ENCODE measurements at places on chromosomes 5 and 9. TPM values are rescaled to one million over a fixed set of nuclear protein-coding genes. Genes with fewer than 3 reads are reported as not detected.

Gene RABL6
- 65.1 TPM for total RNA-seq

Gene CXXC5
- total RNA-seq, result 3.6 TPM

Gene AGXT2
- total RNA-seq, result not detected

Gene MPDZ
- total RNA-seq, result not detected

Gene TSTD2
- 17.8 TPM for total RNA-seq

Gene CCL27
- not detected for total RNA-seq

Gene N4BP3
- 2.0 TPM for total RNA-seq

Gene TARS1
- 126 TPM for total RNA-seq

Gene DNAJC21
- total RNA-seq, result 63.7 TPM

Gene ARID3C
- not detected for total RNA-seq

- no peaks in the 10 kb centered on the region for H3K27me3 ChIP-seq
- no peak for DNase-seq
These were observed 6.1 kb upstream of the TMEM252 start for GRCh38 chr9:68546596-68547390.

DNA sequence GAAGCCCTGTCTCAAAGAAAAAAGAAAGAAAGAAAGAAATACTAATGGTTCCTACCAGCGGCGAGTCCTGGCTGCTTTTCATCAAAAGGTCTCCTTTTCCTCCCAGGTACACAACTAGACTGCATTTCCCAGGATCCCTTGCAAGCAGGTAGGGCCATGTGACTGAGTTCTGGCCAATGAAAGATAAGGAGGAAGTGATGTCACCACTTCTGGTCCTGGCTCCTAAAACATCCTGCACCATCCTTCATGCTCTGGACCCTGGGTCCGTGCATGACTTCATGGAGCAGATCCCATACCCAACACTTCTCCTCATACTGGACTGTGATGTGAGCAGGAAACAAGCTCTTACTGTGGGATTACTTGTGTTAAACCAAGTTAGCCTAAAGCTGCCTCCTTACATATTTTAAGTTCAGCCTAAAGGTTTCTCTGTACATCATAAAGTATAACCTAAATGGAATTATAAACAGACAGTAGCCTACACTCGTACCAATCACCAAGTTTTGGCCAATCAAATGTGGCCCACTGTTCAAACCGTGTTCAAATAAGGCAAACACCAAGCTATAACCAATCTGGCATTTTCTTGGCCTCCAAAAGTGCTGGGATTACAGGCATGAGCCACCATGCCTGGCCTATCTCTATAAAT, 30.2 kb upstream of the FUBP3 start:
- H3K27ac ChIP-seq, result no peak overlapping the region
- H3K4me1 ChIP-seq, result no peaks in the 10 kb centered on the region
- H3K27me3 ChIP-seq, result no peaks in the 10 kb centered on the region
- DNase-seq, result no peak

DNA sequence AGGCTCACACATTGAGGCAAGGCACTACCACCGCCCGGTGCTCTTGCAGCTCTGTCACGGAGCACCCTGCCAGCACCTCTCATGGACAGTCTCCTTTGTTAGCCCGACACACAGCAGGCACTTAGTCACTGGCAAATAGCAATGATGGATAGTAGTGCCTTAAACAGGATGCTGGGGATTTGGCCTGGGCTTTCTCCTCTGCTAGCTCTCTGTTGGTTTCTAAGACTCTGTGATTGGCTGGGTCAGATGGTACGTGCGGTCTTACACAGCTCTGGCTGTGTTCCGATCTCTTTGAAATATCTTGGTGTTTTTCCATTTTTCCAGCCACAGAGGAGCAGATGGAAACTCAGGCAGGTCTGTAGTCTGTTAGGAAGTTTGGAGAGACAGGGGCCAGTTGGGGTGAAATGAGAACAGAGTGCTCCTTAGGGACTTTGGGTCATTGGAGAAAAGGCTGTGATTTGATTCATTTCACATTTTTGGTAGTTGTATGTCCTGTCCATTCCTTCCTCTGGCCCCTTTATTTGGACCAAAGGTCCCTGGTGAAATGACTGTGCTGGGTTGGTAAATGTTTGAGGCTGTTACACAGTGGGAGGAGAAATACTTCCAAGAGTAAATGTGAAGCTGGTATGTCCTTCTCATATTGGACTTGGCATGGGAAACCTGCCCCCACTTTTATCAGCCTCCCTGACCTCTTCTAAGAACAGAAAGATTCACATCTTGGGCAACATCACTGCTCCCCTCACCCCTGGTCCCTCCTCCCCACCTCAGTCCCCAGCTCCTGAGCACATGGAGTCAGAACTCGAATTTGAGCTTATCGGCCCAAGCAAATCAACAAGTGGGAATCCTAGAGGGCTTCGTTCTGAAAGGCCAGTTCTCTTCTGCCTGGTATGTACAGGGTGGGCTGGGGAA, 3.4 kb downstream of the SMIM3 start:
- H3K27me3 ChIP-seq, result no peaks in the 10 kb centered on the region
- peaks cover 70% of the 10 kb centered on the region for H3K4me1 ChIP-seq
- H3K27ac ChIP-seq, result peak overlapping the region; percentile 48

DNA sequence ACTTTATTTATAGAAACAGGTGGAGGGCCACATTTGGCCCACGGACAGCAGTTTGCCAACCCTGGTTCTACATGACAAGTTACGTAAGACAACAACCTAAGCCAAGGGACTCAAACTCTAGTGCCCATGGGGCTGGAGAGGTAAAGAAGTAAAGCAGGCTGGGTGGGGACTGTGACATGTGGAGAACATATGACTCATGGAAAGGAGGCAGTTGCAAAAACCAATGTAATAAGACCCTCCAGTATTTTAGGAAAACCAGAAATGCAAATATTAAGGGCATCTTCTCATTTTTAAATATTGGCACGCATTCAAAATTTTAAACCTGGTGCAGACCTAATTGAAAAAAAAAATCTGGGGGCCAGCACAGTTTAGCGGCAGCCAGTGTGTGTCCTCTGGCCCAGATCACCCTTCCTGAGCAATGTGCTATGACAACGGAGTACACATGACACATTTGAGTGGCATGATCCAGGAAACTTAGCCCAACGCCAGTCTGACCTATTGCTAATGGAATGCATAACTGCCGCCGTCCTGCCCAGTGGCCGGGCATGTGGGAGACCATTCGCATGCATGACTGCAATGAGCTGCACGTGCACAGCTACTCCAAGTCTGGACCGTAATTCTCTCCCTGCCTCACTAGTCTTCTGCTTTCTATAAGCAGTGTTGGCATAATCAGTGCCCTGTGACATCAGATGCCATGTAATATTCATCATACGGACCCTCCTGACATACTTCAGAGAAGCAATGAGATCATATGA, 97.2 kb downstream of the SH3TC2 start:
- no peak overlapping the region for H3K27ac ChIP-seq
- peaks cover 5% of the 10 kb centered on the region for H3K4me1 ChIP-seq
- no peaks in the 10 kb centered on the region for H3K27me3 ChIP-seq
- H3K36me3 ChIP-seq, result no peaks in the 10 kb centered on the region
- H3K4me3 ChIP-seq, result no peak overlapping the region
- DNase-seq, result no peak

DNA sequence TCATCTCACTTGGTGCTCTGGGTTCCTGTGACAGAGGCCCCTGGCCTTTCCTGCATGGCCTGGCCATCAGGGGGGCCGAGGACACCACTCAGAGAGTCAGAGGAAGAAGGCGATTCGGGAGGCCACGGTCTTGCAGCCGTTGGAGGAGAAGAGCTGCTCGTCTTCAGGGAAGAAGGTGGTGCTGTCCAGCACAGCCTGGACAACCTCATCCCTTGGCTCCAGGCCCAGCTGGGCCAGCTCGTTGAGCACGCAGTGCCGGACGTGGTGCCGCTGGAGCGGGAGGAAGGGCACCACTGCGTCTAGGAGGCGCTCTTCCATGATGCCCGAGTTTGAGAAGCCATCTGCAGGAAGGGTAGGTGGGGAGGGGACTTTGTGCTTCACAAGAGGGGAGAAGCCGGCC, 3.2 kb downstream of the TOR2A start:
- H3K27ac ChIP-seq, result no peak overlapping the region
- peaks cover 18% of the 10 kb centered on the region for H3K4me1 ChIP-seq
- H3K36me3 ChIP-seq, result peaks cover 6% of the 10 kb centered on the region

- no peak for DNase-seq
- H3K4me3 ChIP-seq, result peak overlapping the region; percentile 25
- no peaks in the 10 kb centered on the region for H3K36me3 ChIP-seq
These were observed 89.2 kb downstream of the RAPGEF6 start for GRCh38 chr5:131545845-131546244.

- no peaks in the 10 kb centered on the region for H3K4me1 ChIP-seq
- no peak for DNase-seq
- no peak overlapping the region for H3K4me3 ChIP-seq
- H3K27me3 ChIP-seq, result no peaks in the 10 kb centered on the region
These were observed 106.9 kb upstream of the ST8SIA4 start for GRCh38 chr5:101009758-101010519.

GRCh38 chr9:5922192-5922591, 31.5 kb downstream of the MLANA start:
- no peak overlapping the region for H3K27ac ChIP-seq
- peaks cover 24% of the 10 kb centered on the region for H3K36me3 ChIP-seq
- DNase-seq, result no peak
- H3K27me3 ChIP-seq, result no peaks in the 10 kb centered on the region

GRCh38 chr9:125088752-125089151, 54.6 kb downstream of the SCAI start:
- H3K4me3 ChIP-seq, result no peak overlapping the region
- no peak for DNase-seq
- no peaks in the 10 kb centered on the region for H3K27me3 ChIP-seq

DNA sequence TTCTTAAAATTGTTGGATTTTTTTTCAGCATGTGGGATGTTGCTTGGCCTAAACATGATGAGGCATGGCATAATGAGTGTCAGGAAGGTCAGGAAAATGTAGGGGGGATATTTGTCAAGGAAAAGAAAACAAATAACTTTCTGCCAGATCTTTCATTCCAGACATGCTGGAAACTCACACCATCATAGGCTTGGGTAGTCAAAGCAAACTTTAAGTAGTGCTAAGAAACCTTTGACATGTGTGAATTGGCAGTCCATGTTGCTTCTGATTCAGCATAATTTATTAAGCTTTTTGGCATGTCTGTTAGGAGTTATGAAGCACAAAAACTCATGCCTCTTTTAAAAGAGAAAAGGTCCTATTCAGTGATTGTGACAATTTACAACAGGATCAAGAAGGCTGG, 61.3 kb upstream of the MTAP start:
- no peak for DNase-seq
- H3K27me3 ChIP-seq, result no peaks in the 10 kb centered on the region
- H3K4me1 ChIP-seq, result no peaks in the 10 kb centered on the region
- H3K4me3 ChIP-seq, result no peak overlapping the region
- H3K36me3 ChIP-seq, result no peaks in the 10 kb centered on the region

DNA sequence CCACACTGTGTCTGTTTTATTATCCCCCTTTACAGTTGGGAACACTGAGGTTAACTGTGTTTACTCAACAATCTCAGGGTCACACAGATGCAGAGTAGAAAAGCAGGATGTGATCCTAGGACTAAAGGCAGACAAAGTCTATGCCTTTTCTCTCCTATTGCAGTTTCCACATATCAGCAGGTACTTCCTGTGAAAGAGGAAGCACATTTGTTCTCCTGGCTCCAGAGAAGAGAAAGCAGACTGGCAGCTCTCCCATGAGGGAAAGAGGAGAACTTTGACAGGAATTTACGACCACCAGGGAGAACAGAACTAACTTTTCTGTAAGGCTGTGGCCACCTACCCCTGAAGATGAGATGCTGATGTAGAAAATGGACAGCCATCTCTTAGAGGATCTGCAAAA, 84.2 kb upstream of the TNC start:
- no peak overlapping the region for H3K4me3 ChIP-seq
- no peaks in the 10 kb centered on the region for H3K27me3 ChIP-seq
- no peak overlapping the region for H3K27ac ChIP-seq
- DNase-seq, result no peak
- H3K36me3 ChIP-seq, result no peaks in the 10 kb centered on the region

DNA sequence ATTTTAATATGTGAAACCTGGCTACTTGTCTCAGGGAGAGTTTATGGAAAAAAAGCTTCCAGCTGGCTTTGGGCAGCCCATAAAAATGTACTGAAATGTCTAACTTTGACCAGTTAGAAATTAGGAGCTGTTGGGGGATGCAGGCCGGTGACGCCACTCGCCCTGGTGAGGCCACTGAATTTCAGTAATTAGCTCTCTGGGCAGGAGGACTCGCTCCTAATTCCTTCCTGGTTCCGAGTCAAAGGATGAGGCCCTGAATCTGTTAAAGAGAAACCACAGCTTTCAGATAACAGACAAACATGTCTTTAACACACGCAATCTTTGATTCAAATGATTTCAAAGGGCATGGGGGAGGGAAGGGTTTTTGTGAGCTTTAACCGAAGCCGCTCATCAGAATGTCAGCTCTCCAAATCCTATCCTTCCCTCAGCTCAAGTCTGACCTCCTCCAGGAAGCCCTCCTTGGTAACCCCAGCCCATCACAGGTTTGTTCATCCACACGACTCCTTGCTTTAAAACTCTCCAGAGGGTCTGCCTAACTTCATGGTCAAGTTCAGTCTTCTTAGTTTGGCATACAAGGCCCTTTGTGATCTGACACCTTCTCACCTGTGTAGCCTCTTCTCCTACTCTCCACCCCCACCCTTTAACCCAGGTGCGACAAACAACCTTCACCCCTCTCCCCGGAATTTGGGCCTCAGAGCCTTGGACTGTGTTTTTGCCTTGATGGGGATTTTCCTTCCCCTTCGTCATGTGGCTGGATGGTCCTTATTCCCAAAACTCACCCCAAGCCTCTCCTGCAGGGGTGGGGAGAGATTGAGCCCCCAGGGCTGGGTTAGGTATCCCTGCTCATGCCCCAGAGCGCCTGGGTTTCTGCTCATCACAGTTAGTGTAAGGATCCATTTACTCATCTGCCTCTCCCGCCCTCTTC, 13.6 kb upstream of the PHF19 start:
- H3K4me1 ChIP-seq, result peaks cover 77% of the 10 kb centered on the region
- DNase-seq, result peak; percentile 76
- no peaks in the 10 kb centered on the region for H3K27me3 ChIP-seq
- H3K27ac ChIP-seq, result peak overlapping the region; percentile 76
- no peaks in the 10 kb centered on the region for H3K36me3 ChIP-seq

GRCh38 chr5:168327019-168327421, 35.6 kb downstream of the WWC1 start:
- H3K27ac ChIP-seq, result no peak overlapping the region
- H3K36me3 ChIP-seq, result no peaks in the 10 kb centered on the region
- no peak for DNase-seq
- H3K27me3 ChIP-seq, result no peaks in the 10 kb centered on the region
- H3K4me3 ChIP-seq, result no peak overlapping the region

- H3K36me3 ChIP-seq, result no peaks in the 10 kb centered on the region
- no peak for DNase-seq
- H3K27ac ChIP-seq, result no peak overlapping the region
- no peaks in the 10 kb centered on the region for H3K27me3 ChIP-seq
These were observed 244.2 kb upstream of the IRX2 start for GRCh38 chr5:2995667-2996066.

- H3K27me3 ChIP-seq, result no peaks in the 10 kb centered on the region
- no peak for DNase-seq
- no peaks in the 10 kb centered on the region for H3K36me3 ChIP-seq
- H3K4me1 ChIP-seq, result no peaks in the 10 kb centered on the region
These were observed 86.8 kb upstream of the CDH6 start for GRCh38 chr5:31106691-31107090.

DNA sequence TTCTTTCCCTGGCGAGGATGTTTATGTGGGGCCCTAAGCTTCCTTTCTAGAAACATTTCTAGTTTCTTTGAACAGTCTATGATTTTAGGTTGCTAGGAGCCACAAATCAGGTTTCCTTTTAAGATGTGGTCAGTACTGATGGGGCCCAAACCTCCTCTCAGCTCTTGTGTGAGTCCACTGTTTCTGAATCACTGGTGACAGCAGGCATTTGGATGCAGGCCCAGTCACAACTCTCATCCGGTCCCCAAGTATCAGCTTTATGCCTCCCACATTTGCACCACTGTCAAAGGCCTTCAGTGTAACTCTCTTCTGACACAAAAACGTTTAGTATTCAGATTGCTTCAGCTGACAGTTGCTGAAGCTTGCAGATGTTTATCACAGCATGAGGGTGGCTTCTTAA, 7.8 kb downstream of the DMRT2 start:
- H3K4me3 ChIP-seq, result no peak overlapping the region
- H3K27ac ChIP-seq, result no peak overlapping the region
- no peaks in the 10 kb centered on the region for H3K36me3 ChIP-seq
- DNase-seq, result no peak
